ENCODE measurements at places on chromosomes 7 and 10.

DNA sequence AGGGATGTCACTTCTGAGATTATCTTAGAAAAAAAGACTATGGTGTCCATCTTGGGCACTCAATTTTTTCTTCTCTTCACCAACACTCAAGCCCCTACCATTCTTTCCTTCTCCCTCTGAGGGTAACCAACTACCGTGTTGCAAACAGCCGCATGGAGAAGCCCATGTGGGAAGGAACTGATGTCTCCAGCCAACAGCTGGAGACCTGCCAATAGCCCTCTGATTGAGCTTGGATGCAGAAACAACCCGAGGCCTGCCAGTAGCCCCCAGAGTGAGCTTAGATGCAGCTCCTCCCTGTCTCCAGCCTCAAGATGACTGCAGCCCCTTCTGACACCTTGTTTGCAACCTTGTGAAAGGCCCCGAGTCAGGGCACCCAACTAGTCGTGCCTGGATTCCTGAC lies 36.4 kb upstream of the CHCHD3 start:
- no peak for DNase-seq

DNA sequence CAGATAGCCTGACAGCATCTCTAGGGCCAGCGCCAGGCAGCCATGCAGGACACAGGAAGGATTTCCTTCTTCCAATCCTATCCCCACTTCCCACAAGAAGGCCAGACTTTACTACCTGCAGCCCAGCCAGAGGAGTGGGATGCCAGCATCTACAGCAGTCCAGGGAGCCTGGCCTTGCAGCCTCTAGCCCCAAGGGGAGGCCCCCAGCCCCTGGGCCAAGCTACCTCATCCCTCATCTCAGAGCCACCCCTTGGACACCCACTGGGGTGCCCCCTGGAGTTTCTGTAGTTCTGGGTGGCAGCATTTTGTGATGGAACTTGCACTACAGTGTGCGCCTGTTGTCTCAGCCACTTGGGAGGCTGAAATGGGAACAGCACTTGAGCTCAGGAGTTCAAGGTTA lies 170.8 kb upstream of the PODXL start:
- DNase-seq, result no peak

GRCh38 chr7:128910569-128910945 lies at the start of gene KCP:
KCP (minus strand) TSS chr7:128910709; CDS start chr7:128910676, 33 bp downstream.
- DNase-seq, result peak; percentile 18

- no peak for DNase-seq
Observed at GRCh38 chr7:94289071-94289470, 105.6 kb upstream of the COL1A2 start.

DNA sequence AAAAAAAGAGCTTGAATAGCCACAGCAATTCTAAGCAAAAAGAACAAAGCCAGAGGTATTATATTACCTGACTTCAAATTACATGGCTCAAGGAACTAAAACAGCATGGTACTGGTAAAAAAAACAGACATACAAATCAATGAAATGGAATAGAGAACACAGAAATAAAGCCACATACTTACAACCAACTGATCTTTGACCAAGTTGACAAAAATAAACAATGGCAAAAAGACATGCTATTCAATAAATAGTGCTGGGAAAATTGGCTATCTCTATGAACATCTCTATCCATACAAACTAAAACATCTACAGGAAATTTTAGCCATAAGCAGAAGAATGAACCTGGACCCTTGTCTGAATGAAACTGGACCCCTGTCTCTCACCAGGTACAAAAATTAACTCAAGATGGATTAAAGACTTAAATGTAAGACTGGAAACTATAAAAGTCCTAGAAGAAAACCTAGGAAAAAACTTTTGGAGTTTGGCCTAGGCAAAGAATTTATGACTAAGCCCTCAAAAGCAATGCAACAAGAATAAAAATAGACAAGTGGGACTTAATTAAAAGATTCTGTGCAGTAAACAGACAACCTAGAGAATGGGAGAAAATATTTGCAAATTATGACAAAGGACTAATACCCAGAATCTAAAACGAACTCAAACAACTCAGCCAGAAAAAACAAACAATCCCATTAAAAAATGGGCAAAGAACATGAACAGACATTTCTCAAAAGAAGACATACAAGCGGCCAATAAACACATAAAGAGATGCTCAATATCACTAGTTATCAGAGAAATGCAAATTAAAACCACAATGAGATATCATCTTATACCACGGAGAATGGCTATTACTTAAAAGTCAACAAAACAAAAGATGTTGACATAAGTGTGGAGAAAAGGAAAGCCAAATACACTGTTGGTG lies 72.8 kb upstream of the DDC start:
- DNase-seq, result no peak

DNA sequence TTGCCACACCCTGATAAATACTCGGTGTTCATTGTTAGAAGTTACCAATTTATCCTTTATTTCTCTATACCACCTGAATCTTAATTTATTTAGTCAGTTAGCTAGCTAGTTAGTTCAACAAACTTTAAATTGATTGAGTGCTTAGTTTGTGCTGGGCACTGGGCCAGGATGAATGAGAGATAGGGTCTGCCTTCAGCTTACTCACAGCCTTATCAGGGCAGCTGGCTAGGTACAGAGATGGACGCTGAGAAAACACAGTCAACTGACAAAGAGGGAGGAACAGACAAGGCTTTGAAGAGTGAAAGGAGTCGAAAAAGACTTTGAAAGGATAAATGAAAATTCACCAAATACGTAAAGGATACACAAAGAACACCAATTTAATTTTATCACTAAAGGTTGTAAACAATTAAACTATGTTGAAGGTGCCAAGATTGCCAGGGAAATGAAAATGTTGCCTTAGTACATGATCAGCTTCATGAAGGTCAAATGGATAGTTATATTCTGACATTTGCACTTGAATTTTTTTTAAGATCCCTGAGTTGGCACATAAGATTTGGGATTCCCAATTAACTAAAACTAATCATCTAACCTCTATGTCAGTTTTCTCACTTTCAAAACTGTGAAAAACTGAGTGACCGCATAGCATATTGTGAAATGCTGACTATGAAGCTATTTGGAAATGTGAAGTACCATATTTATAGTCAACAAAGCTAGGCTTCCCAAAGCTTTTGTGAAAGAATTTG lies 2.1 kb downstream of the CAV2 start:
- DNase-seq, result no peak

DNA sequence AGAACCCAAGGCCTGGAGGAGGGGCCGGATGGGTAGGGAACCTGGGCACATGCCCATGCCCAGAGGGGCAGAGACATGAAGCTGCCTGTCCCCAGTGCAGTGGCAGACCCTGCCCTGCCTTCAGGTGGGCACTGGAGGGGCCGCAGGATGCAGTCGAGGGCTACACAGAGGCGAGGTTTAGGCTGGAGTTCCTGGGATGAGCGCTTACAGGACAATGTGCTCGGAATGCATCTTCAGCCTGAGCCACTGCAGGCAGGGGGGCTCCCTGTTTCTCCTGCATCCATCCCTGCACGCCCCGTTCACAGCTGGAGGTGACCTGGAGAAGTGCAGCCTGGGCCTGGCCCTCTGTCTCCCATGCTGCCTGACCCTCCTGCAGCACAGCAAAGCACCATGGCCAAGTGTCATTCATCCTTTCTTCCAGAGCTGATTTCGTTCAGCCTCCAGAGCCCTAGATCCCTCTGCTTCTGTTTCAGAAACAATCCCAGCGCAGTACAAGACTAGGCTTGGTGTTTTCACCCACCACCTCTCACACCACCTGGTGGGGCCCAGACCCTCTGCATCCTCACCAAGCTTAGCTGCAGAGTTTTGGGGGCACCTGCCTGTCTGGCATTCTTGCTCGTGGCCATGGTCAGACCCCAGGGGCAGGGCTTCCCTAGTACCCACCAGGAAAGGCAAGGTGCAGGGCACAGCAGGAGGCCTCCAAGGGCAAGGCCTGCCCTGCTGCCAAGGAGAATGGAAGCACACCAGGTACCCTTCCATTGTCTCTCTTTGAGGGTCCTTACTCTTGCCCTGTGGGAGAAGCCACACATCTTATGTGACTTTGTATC lies 311.9 kb downstream of the TCERG1L start:
- DNase-seq, result no peak

- no peak for DNase-seq
Observed at GRCh38 chr7:169276-170172, 22.8 kb upstream of the FAM20C start.

GRCh38 chr7:4010061-4010605 lies 672.0 kb upstream of the FOXK1 start:
- DNase-seq, result no peak

GRCh38 chr7:39623732-39624441 lies 515 bp downstream of the RALA start:
- DNase-seq, result no peak

DNA sequence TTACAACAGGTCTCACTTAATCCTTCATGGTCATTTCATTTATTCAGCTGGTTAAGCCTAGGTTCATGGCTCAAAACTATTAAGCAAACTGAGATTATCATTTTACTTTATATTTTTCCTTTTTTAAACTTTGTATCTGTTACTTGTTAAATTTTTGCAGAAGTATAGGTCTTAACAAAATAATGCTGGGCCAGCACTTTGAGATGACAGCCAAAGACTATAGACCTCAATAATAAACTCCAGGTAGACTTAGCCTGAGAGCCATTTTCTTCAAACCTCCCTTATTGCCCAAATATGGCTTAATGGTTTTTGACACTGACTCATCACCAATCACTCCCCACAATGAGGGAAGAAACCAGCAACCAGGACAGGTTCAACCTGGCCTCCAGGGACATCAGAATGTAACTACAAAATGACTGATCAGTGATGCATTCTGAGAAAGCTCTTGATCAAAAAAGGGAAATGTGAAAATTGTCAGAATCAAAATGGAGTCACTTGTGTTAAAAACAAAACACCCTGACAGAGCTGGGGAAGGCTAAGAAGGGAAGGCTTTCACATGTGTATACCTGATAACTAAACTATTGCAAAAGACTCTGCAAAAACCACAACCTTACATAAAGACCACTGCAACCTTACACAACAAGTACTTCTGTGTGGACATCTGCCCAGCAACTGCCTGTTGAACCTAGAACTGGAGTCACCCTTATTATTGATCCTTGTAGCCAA lies 2.1 kb upstream of the CCDC126 start:
- DNase-seq, result peak; percentile 79

DNA sequence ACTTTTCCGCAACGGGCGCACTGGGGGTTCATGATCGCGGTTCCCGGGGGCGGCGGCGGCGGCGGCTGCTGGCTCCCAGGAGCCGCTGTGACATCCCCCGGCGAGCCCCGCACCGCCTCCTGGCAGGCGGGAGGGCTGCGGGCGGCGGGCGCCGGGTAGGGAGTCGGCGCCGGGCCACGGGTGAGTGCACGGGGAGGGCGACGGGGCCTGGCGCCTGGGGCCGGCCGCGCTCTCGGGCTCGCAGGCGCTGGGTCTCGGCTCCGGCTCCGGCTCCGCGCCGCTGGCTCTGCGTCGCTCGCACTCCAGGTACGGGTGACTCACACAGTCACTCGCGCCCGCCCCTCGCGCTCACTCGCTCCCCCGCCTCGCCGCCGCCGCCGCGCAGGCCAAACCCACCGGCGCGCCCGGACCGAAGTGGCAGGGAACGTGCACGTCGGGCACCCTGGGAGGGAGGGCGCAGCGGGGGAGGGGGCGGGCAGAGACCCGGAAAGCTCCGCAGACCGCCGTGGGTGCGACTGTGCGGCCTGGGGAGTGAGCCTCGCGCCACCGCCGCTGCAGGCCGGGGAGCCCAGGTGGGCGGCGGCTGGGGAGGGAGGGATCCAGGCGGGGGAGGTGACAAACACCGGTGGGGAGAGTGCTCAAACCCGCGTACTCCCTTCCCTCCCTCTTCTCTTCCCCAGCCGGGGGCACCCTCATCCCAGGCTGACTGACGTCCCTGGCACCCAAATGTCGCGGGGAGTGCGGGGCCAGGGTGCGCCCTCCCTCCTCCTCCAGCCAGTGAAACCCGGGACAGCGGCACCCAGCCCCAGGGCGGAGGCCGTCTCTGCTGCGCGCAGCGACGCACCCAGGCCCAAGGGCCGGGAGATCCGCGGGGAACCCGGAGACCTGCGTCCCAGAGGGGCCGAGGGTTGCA lies 276.9 kb upstream of the NEBL start:
- peak; percentile 44 for DNase-seq

DNA sequence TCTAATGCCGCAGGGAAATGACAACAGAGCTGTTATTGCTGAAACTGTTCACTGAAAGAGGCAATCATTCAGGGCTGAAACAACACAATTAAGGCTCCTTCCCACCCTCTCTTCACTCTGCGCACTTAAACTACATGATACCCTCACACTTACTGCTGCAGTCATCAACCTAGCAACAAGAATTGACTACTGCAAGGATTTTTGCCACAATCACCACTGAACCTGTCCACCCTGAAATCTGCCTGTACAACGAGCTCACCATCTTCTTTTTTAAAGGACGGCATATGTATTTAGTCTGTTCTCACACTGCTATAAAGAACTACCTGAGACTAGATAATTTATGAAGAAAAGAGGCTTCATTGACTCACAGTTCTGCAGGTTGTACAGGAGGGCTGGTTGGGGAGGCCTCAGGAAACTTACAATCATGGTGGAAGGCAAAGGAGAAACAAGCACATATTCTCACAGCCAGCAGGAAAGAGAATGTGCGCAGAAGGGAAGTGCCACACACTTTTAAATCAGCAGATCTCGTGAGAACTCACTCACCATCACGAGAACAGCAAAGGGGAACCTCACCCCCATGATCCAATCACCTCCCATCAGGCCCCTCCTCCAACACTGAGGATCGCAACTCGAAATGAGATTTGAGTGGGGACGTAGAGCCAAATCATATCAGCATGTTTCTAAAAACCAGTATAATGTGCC lies 131.7 kb downstream of the SORCS1 start:
- no peak for DNase-seq

DNA sequence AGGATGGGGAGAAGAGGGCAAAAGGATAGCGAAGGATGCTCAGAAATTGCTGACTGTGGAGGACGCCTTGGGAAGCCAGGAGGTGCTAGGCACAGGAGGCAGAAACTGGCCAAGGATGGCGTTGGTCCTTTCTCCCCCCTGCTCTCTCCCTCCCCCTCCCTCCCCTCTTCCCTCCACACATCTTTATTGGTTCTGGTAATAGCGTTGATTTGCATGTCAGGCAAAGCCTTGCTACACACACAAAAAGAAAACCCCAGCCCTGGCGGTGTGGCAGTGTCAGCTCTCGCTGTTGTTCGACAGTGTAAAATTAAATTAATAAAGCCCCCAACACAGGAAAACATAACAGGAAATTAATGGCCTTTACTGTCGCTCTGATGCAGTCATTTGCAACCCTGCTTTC lies 47.2 kb downstream of the PAX2 start:
- DNase-seq, result no peak

GRCh38 chr10:124719213-124719851 lies 24.8 kb downstream of the FAM53B start:
- peak; percentile 63 for DNase-seq

DNA sequence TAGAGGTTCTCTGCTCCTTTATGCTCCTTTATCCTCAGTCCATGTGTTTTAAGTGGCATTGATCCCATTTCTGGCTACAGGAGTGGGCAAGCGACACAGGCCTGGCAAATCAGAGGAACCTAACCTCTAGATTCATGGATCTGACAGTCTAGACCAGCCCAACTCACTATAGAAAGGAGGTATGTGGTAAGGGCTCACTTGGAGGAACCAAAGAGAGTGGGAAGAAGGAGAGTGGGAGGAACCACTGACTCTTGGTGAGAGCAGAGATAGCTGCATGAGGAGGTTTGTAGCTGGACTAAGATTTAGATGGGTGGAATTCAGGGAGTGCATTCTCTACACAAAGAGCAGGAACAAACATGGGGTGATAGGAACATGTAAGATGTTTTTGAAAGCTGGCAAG lies 11.6 kb upstream of the FRAT1 start:
- no peak for DNase-seq

All from GM13976 (cell line).